ENCODE measurements at places on chromosomes 1 and 21. TPM values are rescaled to one million over a fixed set of nuclear protein-coding genes. Genes with fewer than 3 reads are reported as not detected.

DNA sequence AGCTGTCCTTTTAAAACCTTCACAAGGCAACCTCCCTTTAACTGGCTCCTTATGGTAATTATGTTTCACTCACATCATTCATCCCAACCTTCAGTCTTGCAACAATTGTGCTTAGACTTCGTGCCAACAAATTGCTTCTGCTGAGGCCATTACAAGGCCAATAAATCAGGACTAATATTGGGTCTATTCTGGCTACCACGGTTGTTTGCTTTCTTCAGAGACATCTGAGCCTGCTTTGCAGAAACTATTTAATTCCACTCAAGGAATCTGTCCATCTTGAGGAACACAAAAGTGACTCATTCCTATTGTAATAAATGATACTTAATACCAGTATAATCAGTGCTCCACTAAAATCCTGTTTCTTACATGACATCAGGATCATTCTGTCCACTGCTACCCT, 2.6 kb upstream of the GSTM4 start:
- DNase-seq = no peak

DNA sequence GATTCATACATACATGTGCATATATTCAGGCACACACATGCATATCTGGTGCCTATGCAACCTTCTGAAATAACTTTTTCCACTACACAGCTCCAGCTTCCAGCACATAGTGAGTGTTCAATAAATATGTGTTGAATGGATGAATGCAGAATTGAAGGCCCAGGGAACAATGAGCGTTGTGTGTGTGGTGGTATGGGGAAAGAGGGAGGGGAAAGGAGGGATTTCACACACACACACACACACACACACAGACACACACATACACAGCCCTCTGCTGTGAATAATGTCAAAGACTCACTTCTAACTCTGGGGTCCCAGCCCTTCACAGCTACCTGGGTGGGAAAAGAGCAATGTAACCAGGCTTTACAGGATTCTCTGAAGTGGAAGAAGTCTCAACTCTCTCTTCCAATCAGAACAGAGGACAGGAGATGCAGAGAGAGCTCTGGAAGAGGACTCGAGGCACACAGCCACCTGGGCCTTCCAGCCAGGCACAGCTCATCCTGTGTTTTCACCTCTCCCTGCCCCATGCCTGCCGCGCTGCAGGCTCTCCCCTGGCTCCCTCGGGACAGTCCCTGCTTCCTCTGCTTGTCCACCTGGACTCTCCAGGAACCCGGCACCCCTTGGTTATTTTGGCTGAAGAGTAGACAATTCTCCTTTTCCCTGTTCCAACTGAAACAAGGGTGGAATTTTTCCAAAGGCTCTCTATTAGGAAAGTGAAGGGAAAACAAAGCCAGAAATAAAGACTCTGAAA, 5.4 kb upstream of the IGSF8 start:
- no peak for DNase-seq

DNA sequence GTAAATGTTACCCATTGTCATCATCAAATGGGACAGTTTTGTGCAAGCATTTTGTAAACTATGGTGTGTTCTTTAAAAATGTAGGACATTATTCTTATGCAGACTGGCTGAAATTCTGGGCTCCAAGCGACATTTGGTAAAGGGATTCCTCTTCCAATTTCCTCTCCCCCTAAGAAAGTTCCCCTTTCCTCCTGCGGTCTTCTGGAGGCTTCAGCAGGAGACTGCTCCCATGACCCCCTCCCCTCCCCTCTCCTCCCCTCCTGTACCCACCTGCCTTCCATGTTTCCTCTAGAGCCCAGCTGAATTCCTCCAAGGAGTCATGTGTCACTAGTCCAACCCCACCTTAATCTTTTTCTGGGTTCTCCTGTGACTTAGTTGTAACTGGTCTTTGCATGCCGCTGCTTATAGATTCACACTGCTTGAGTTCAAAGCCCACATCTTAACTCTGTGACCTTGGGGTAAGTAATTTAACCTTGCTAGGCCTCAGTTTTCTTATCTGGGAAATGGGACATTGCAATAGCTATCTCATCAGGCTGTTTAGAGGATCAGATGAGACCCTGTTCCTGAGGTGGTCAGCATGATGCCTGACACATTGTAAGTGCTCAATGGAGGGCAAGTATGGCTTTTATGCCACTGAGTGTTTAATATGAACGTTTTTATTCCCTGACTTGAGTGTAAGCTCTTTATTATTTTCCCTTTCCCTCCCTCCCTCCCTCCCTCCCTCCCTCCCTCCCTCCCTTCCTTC, 69.9 kb upstream of the WDR26 start:
- DNase-seq = no peak

- DNase-seq = peak; percentile 87
These were observed 35.3 kb downstream of the VWA5B1 start for GRCh38 chr1:20325844-20326420.

- DNase-seq = peak; percentile 58
These were observed 100.8 kb downstream of the C1orf21 start for GRCh38 chr1:184487531-184488193.

DNA sequence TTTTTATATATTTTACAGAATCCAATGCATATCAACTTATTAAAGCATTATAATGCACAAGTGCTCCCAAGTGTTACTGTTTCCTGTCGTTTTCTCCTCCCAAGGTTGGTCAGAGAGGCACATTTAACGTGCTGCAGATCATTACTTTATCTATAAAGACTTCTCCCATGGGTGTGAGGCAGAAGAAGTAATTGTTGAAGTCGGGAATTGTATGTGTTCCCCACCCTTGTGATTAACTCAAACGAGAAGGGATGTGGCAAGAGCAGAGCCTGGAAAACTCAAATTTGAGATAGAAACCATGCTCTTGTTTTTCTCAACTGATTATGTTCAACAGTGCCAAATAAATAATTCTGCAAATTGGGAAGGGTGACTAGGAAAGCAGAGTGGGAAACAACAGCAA, 412.5 kb upstream of the ADAMTS5 start:
- DNase-seq = no peak

DNA sequence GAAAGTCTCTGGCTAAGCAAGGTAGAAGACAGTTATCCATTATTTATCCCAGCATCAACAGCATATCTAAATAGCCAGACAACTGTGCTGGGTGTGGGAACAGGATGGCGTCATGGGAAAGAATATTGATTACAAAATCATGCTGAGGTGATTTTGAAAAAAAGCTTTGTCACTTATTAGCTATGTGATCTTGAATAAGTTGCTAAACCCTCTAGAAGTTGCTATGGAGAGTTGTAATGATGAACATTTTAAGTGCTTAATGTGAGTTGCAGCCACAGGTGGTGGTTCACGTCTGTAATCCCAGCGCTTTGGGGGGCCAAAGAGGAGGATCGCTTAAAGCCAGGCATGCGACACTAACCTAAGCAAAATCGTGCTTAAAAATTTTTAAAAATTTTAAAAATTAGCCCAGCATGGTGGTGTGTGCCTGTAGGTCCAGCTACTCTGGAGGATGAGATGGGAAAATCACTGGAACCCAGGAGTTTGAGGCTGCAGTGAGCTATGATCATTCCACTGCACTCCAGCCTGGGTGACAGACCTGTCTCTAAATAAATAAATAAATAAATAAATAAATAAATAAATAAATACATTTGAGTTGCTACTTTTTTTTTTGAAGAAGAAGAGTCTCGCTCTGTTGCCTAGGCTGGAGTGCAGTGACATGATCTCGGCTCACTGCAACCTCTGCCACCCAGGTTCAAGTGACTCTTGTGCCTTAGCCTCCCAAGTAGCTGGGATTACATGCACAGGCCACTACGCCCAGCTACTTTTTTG, 33.6 kb downstream of the WNT2B start:
- no peak for DNase-seq

DNA sequence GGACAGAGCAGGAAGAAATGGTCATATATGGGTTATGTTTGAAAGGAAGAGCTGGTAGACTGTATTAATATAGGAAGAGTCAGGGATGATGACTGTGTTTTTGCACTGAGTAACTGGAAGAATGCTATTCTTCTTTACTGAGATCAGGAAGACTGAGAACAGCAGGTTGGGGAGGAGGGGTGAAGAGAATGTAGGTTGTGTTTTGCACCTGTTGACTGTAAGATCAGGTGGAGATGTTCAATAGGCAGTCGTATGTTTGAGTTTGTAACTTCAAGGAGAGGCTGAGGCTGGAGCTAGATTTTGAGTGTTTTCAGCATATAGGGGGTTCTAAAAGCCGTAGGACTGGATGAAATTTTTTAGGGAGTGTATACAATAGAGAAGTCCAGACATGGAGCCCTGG, 97.2 kb downstream of the CAMTA1 start:
- no peak for DNase-seq

- peak; percentile 79 for DNase-seq
These were observed 44.6 kb downstream of the TOR3A start for GRCh38 chr1:179126338-179127060.

- no peak for DNase-seq
These were observed 29.5 kb downstream of the DRAM2 start for GRCh38 chr1:111110197-111110899.

DNA sequence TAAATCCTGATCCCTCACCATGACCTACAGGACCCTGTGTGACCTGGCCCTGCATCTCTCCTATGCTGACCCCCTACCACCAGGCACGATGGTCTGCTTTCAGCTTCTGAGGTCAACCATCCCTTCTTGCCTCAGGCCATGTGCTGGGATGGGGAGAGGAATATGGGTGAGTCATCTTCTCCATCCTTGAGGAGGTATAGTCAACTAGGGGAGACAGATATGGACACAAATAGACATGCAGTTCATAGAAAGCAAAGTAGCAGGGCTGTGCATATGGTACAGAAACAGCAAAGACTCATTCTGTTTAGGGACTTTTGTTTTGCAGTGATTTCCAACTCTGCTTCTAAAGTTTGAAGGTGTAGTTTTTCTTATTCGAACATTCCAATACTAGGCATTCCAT, 250.8 kb upstream of the FGGY start:
- peak; percentile 54 for DNase-seq

- DNase-seq = no peak
These were observed 576.1 kb upstream of the RGS18 start for GRCh38 chr1:191582169-191582568.

GRCh38 chr1:177902266-177902665, 67.6 kb downstream of the SEC16B start:
- DNase-seq = no peak

- DNase-seq = no peak
These were observed 75.9 kb downstream of the CDC14A start for GRCh38 chr1:100428160-100428559.

- peak; percentile 44 for DNase-seq
These were observed 3.7 kb downstream of the KNCN start for GRCh38 chr1:46547481-46548383.

GRCh38 chr1:207335695-207336363, 14.4 kb downstream of the CD55 start:
- DNase-seq = no peak

- no peak for DNase-seq
These were observed 665.5 kb downstream of the USP25 start for GRCh38 chr21:16395285-16395684.

- DNase-seq = no peak
These were observed 5.0 kb upstream of the LRP8 start for GRCh38 chr1:53332833-53333232.

DNA sequence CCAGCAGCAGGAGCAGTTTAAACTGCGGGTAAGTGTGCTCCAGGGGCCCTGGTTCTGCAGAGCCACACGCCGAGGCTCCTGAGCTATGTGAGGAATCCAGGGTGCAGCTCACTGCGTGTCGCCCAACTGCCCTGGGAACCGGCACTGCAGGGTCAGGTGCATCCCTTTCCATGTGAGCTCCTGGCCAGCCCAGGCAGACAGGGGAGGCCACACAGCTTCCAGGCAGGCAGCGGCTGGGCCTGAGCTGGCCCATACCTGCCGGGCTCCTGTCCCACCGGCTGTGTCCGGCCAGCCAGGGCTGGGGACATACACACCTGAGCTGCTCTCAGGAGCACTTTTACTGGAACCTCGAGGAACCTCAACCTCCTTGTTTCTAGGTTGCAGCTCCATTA, 18.6 kb upstream of the COL18A1 start:
- no peak for DNase-seq

DNA sequence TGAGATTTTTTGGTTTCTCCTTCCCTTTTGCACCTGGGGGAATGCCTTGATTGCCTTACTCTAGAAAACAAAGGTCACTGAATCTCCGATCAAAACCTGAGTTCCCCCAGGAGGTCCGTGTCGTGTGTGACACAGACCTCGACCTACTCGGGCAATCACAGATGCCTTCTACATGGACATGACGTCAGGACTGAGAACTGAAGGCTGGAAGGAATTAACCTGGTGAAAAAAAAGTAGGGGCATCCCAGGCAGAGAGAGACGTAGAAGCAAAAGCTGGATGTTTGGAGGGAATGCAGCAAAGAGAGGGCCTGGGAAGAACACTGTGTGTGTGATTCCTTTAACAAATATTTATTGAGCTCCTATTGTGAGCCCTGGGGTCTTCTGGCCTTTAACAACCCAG, 178.0 kb downstream of the PRDM2 start:
- no peak for DNase-seq

- DNase-seq = no peak
These were observed 24.1 kb upstream of the PGM1 start for GRCh38 chr1:63569068-63569467.

- no peak for DNase-seq
These were observed 148.7 kb downstream of the FCRL5 start for GRCh38 chr1:157403608-157404007.

DNA sequence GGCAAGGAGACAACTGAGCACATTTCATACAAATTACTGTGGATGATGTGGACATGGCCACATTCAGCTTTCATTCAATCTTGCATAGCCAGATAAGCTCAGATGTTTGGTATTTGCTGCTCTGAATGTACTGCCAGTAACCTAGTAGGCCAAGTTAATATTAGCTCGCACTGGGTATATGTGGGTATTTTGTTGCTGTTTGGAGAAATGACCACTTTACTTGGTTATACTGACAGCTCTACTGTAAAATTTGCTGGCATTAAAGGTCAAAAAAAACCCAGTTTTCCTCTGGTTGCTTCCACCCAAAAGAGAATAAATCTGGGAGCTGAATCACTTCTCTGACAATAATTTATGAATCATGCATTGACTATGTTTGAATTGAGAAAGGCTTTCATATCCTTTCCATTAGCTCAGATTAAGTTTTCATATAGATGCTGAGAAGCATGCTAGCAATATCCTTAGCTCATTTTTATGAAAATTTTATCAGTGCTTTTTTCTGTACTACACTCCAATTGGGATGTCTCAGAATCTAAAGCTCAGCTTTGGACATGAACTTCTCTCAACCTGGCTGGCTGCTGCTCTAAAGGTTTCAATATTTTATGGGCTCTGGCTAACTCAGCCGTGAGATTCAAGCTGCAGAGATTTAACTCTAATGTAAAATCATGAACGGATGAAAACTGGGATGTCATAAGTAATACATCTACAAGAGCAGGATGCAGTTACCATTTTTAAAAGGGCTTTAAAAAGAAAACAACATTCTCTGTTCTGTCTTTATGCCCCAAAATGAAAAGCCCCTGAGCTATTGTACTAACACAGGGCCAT, 330.0 kb downstream of the BARHL2 start:
- peak; percentile 80 for DNase-seq

The PDZK1 gene
- total RNA-seq = 1.5 TPM

The DYNLT5 gene
- under 0.01 TPM for total RNA-seq

The OSCP1 gene
- 8.7 TPM for total RNA-seq

The HEYL gene
- total RNA-seq = not detected

The BCAR3 gene
- total RNA-seq = 34.4 TPM

The PRAMEF33 gene
- total RNA-seq = not detected

The ESPN gene
- total RNA-seq = not detected

The STRIP1 gene
- 41.9 TPM for total RNA-seq

The DENND1B gene
- total RNA-seq = 8.4 TPM

The TRAPPC3 gene
- total RNA-seq = 70.6 TPM
